ENCODE measurements at places on chromosomes 1 and 21. TPM values are rescaled to one million over a fixed set of nuclear protein-coding genes. Genes with fewer than 3 reads are reported as not detected.

The PRKAA2 gene
- total RNA-seq, result 3.2 TPM

The MIGA1 gene
- 16.1 TPM for total RNA-seq

The TDRD10 gene
- 6.0 TPM for total RNA-seq

The SYT11 gene
- total RNA-seq, result 41.0 TPM

The HMGCS2 gene
- not detected for total RNA-seq

The RIIAD1 gene
- total RNA-seq, result not detected

The PADI3 gene
- not detected for total RNA-seq

The LIPI gene
- total RNA-seq, result not detected

The SPRR2G gene
- total RNA-seq, result not detected

The KLF17 gene
- total RNA-seq, result not detected

The SELENOF gene
- total RNA-seq, result 186 TPM

The KRTAP13-2 gene
- not detected for total RNA-seq

The LYST gene
- total RNA-seq, result 16.1 TPM

The PLA2G2A gene
- total RNA-seq, result not detected

The S100A12 gene
- not detected for total RNA-seq

The ZNF648 gene
- not detected for total RNA-seq

The KIAA1614 gene
- 6.1 TPM for total RNA-seq

The GJA8 gene
- total RNA-seq, result not detected

The KRTAP21-2 gene
- not detected for total RNA-seq

The PLCH2 gene
- under 0.01 TPM for total RNA-seq

The ASTN1 gene
- not detected for total RNA-seq

The ACTN2 gene
- 0.09 TPM for total RNA-seq

The PLA2G2C gene
- total RNA-seq, result not detected

The RAB25 gene
- not detected for total RNA-seq

The ATPAF1 gene
- total RNA-seq, result 36.2 TPM

The TSPEAR gene
- total RNA-seq, result 0.47 TPM

The NPHS2 gene
- not detected for total RNA-seq

The VHLL gene
- total RNA-seq, result not detected

The ATAD3C gene
- 1.5 TPM for total RNA-seq

The OR2W3 gene
- not detected for total RNA-seq

The HNRNPCL2 gene
- total RNA-seq, result not detected

The COL24A1 gene
- not detected for total RNA-seq

The C1orf226 gene
- 1.1 TPM for total RNA-seq

The TLR5 gene
- total RNA-seq, result 0.34 TPM

The ADCY10 gene
- not detected for total RNA-seq

The PAQR7 gene
- total RNA-seq, result 9.0 TPM

The ANKRD34A gene
- total RNA-seq, result under 0.01 TPM

The MYOG gene
- total RNA-seq, result not detected

The F13B gene
- not detected for total RNA-seq

The PDE9A gene
- 3.5 TPM for total RNA-seq

The PDC gene
- total RNA-seq, result not detected

The C1QB gene
- total RNA-seq, result not detected

The EIF4G3 gene
- total RNA-seq, result 39.8 TPM

The OR2L3 gene
- not detected for total RNA-seq

The IFNLR1 gene
- 0.05 TPM for total RNA-seq

The MUTYH gene
- total RNA-seq, result 18.9 TPM

The CELA2A gene
- not detected for total RNA-seq

The TOMM40L gene
- total RNA-seq, result 23.6 TPM

The WNT9A gene
- 1.8 TPM for total RNA-seq

The OR2T35 gene
- total RNA-seq, result not detected

The SHISAL2A gene
- total RNA-seq, result not detected

The ZNF692 gene
- total RNA-seq, result 16.5 TPM

The KCNJ15 gene
- total RNA-seq, result 1.4 TPM

The THEM5 gene
- total RNA-seq, result not detected

The TCHHL1 gene
- not detected for total RNA-seq

The ENTREP3 gene
- 6.5 TPM for total RNA-seq

The KRTAP20-4 gene
- total RNA-seq, result not detected

The TMEM240 gene
- total RNA-seq, result 1.7 TPM
